ENCODE measurements at places on chromosomes 1 and 21.

GRCh38 chr1:68703921-68704354, 207.1 kb upstream of the DEPDC1 start:
- no peak for DNase-seq

GRCh38 chr1:248847956-248848561, 10.0 kb downstream of the ZNF672 start:
- no peak for DNase-seq

- no peak for DNase-seq
Observed at GRCh38 chr1:57248830-57249229, 175.0 kb downstream of the DAB1 start.

DNA sequence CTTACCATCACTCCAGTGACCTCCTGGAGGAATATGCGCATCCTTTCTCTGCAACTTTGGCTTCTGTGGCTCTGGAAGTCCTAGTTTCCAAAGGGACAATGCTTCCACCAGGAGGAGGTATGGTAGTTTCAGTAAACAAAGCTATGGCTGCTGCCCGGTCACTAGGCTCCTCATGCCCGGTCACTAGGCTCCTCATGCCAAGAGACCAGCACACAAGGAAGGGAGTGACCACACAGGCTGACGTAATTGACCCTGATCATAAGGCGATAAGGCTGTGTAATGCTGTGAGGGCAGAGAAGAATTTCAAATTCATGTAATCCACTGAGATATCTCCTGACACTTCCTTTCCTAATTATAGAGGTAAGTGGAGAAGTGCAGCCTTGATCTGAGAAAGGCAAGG, 102.9 kb downstream of the DTL start:
- no peak for DNase-seq

GRCh38 chr1:162878000-162878596, 17.1 kb upstream of the CCDC190 start:
- DNase-seq = no peak

DNA sequence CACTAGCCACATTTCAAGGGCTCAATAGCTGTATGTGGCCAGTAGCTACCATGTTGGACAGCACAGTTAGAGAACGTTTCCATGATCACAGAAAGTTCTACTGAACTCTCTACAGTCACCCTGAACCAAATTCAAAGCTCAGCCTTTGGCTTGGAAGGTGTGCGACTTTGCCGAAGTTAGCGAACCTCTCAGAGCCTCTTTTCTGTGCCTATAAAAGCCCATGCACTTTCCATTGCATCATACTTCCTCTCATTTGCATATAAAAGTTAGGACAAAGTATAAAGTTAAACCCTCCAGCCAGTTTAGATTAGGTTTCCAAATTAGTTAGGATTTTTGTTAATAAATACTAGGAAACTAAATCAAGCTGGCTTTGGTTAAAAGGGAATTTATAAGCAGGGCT, 4.7 kb upstream of the SLC1A7 start:
- no peak for DNase-seq

- DNase-seq = no peak
Observed at GRCh38 chr1:162421258-162422164, 9.6 kb upstream of the SH2D1B start.

- DNase-seq = no peak
Observed at GRCh38 chr1:79196211-79196610, 189.7 kb upstream of the ADGRL4 start.

- DNase-seq = peak; percentile 63
Observed at GRCh38 chr1:26744075-26744959, 43.4 kb upstream of the PIGV start.

DNA sequence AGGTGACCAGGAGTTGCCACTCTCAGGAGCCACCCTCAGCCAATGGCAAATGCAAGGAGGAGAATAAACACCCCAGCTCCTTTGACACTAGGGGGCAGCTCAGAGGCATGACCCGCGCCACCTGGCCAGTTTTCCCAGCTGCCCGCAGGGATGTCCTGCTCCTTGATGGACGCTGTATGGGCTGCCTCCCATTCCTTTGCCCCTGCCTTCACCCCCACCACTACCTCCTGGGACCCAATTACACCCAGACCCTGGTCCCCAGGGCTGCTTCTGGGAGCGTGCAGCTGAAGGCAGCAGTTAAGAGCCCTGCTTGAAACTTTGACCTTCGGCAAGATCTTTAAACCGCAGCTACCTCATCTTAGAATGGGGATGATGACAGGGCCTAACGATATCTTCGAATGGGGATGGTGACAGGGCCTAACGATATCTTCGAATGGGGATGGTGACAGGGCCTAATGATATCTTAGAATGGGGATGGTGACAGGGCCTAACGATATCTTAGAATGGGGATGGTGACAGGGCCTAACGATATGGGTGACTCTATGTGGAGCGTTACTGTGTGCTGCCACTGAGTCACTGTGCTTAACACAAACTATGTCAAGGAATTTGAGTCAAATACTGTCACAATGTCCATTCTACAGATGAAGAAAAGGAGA, 163.0 kb upstream of the KAZN start:
- no peak for DNase-seq

DNA sequence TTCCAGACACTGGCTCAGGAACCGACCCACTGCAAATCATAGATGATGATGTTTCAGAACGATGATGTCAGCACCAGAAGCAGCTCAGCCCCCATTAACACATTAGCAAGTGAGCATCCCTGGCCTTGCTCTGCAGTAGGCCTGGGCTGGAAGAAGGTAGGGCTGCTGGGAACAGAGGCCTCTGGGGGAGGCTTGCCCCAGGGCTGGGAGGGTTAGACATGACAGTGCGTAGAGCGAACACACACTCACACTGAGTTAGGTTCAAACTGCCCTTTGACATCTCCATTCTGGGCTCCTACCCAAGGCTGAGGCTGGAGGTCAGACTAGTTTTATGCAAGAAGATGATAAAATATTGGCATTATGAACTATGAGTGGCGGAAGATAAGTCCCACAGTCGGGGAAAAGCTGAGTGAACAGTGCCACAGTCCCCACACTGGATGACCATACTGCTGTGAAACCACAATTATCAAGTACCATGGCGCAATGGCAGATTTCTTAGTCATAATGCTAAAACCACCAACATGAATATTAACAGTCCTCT, 91.1 kb downstream of the DMRTB1 start:
- DNase-seq = no peak

DNA sequence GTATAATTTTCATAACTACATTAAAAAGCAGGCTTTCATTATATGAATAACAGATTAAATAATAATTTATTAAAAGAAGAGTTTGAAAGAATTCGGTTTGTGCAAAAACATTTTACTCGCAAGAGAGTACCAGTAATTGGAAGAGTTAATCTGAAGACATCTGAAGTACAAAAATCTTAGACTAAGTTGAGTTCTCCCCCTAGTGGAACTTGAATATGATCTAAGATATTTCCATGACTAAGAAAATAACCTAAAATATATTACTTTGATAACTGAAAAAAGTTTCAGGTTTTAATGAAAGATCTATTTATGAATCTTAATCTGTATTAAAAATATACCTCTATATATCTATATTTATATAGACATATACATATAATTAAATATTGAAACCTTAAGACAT, 112.5 kb upstream of the GFI1 start:
- DNase-seq = no peak

- DNase-seq = no peak
Observed at GRCh38 chr1:213041443-213041842, 9.6 kb upstream of the RPS6KC1 start.

- DNase-seq = no peak
Observed at GRCh38 chr1:64403331-64403730, 66.6 kb upstream of the CACHD1 start.

- no peak for DNase-seq
Observed at GRCh38 chr1:3688356-3689137, 36.2 kb downstream of the TP73 start.

DNA sequence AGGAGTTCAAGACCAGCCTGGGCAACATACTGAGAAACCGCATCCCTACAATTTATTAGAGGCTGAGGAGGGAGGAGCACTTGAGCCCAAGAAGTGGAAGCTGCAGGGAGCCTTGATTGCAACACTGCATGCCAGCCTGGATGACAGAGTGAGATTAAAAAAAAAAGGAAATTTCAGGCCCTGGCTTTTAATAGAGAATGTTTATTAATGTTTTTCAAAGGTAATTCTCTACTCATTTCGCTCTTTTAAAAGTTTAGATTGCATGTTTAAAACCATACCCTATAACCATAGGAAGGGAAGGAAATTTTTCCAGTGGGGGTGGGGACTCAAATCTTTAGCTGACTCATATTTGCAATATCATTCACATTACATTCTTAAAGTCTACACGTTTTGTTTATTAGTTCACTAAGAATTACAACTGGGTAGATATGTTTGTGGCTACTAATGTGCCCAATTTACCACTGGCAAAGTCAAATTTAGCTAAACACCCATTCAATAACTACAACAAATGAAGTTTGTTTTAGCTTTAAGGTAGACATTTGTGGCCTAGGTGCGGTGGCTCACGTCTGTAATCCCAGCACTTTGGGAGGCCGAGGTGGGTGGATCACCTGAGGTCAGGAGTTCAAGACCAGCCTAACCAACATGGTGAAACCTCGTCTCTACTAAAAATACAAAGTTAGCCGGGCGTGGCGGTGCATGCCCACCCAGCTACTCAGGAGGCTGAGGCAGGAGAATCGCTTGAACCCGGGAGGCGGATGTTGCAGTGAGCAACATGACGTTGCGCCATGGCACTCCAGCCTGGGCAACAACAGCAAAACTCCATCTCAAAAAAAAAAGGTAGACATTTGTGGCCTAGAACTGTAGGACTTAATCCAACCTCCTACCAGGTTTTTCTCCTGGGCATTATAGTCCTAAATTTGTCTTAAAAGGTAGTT, 5.0 kb downstream of the KDM5B start:
- no peak for DNase-seq

- no peak for DNase-seq
Observed at GRCh38 chr1:114078116-114078515, 75.6 kb downstream of the SYT6 start.

GRCh38 chr1:154206196-154206595, at the start of gene CFAP141:
Gene CFAP141 (minus strand): TSS chr1:154206333. CDS start chr1:154206307, 26 bp downstream.
- DNase-seq = no peak

DNA sequence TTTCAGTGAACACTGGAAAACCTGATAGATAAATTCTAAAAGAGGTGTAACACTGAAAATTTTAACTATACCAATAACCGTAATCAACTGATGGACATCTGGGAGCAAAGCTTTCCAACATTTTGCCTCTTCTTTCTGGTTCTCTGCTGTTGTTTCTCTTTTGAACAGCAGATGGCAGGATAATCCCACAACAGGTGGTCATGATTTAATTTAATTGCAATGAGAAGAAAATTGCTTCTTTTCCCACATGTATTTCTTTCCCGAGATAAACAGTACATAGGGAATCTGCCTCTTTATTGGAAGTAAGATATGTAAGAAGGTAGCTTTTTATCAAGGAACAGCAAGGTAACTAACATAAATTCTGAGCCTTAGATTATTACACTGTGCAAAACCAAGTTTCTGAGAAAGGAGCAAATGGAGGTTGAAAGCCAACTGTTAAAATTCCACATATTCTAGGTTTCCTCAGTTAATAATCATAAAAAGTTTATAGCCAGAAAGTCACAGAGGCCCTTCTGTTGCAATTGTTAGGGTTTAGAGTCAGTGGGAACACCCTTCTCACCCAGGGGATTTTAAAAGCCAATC, 72.9 kb downstream of the RPS6KA1 start:
- no peak for DNase-seq

GRCh38 chr1:162303004-162303344, 73.7 kb downstream of the SPATA46 start:
- no peak for DNase-seq

DNA sequence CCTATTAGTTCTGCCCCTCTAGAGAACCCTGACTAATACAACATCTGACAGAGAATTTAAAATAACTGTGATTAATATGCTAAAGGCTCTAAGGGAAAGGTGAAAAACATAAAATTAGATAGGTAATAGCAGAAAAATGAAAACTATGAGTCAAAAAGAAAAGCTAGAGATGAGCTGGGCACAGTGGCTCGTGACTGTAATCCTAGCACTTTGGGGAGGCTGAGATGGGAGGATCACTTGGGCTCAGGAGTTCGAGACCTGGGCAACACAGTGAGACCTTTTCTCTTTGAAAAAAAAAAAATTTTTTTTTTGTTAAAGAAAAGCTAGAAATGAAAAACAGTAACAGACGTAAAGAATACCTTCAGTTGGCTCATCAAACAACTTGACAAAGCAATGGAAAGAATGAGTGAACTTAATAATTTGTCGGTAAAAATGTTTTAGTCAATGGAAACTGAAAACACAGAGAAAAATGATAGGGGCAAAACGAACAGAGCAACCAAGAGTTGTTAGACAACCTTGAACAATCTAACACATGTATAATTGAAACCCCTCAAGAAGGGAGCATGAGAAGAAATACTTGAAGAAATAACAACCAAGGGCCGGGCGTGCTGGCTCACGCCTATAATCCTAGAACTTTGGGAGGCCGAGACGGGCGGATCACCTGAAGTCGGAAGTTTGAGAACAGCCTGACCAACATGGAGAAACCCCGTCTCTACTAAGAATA, 132.9 kb upstream of the GFI1 start:
- no peak for DNase-seq
